Esophagus squamous epithelium (tissue), 5 donors: ENCODE measurements at places on chromosomes 1 and 21.

DNA sequence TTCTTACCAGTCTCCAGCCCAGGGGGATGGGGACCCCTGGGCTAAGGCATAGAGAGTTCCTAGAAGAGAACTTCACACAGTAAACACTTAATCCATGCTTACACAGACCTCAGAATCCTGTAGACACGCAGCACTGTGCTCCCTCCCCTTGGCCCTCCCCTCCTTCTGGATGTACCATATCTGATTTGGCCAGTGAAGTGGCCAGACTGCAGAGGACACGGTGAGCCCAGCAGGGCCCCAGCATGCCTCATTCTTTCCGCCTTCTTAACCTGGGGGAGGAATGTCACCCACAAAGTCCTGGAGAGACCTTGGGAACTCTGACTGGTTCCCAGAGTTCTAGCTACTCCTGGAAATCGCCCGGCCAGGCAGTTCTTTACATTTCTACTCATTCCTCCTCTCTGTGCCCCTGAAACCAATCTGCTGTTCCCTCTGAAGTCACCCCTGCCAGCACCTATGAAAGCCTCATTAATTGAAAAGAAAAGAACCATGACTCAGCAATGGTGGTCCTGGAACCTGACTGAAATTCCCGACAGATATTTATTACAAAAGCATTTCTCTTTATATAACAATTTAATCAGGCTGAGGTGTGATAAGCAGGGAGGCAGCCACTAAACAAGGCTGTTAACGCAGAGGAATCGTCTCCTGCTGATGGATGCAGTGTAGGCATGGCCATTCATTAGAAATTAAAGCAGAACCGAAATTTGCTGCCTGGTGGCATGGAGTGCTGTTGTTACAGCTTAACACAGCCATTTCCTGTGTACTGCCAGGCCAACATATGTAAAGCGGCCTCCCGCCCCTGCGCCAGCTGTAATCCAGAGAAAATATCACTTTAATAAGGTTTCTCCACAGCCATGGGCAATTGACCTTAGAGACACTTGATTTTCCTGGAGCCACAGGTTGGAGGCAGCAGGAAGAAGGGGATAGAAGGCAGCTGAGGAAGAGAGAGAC is 74.6 kb upstream of the KCND3 start:
- no peak for DNase-seq

GRCh38 chr1:36536727-36537126 is 54.0 kb upstream of the CSF3R start:
- DNase-seq, result no peak

DNA sequence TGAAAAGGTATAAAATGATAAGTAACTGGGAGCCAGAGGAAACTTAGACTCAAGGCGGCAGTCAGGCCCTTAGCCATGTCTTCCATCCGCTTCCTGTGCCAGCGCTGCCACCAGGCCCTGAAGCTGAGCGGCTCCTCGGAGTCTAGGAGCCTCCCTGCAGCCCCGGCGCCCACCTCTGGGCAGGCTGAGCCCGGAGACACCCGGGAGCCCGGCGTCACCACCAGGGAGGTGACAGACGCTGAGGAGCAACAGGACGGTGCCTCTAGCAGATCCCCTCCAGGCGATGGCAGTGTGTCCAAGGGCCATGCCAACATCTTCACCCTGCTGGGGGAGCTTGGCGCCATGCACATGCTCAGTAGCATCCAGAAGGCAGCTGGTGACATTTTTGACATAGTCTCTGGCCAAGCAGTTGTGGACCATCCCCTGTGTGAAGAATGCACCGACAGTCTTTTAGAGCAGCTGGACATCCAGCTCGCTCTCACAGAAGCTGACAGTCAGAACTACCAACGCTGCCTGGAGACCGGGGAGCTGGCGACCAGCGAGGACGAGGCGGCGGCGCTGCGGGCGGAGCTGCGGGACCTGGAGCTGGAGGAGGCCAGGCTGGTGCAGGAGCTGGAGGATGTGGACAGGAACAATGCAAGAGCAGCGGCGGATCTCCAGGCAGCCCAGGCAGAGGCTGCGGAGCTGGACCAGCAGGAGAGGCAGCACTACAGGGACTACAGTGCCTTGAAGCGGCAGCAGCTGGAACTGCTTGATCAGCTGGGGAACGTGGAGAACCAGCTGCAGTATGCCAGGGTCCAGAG is at the start of gene BECN2:
TSS of gene BECN2 (plus strand) at position 76 of the 803 bp plus-strand sequence. CDS start at position 76, 0 bp downstream.
- DNase-seq, result no peak

GRCh38 chr1:64187646-64188045 is 15.8 kb upstream of the UBE2U start:
- no peak for DNase-seq

GRCh38 chr1:225597926-225598575 is 54.9 kb downstream of the ENAH start:
- no peak for DNase-seq

DNA sequence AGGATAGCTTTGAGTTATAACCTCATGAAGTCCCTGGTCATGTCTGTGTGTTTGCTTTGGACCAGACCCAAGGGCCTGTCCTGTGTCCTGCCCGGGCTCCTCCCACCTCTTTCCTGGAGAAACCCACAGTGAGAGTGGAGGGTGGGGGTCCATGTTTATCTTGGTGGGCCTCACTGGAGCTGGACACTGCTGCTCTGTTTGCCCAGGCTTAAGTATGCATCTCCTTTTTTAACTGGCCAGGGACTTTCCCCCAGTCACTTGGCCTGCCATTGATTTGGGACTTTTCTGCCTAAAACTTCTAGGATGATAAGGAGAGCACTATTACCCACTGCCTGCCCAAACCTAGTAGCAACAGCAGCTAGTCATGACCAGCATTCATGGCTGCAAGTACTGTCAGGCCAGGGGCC is 49.8 kb downstream of the DDR2 start:
- DNase-seq, result no peak

DNA sequence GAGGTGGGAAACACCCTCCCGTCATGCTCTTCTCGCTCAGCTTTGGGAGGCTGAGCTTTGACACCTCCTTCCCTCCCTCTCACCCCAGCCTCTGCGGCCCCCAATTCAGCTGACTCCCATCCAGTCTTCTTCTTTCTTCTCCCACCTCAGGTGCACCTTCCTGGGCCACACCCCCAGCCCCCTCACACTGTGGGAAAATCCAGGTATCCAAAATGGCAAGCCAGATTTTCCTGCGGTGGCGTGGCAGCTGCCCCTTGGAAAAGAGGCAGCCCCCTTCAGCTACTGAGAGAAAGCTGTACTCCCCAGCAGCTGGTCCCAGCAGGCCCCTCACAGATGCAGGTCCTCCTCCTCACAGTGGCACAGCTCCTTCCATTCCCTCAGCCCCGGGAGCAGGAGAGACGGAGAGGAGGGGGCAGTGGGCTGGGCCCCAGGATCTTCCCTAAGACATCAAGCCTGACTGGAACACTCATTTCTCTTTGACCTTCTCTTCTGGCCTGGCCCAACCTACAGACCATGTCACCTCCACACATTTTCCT is 61.6 kb downstream of the OPTC start:
- no peak for DNase-seq

GRCh38 chr1:91730801-91731732 is 154.9 kb downstream of the TGFBR3 start:
- DNase-seq, result no peak

- DNase-seq, result no peak
Observed at GRCh38 chr1:32886004-32886827, at the start of gene HPCA. TSS of gene HPCA (plus strand) at chr1:32886491. CDS start at chr1:32888899, 2,408 bp downstream.

DNA sequence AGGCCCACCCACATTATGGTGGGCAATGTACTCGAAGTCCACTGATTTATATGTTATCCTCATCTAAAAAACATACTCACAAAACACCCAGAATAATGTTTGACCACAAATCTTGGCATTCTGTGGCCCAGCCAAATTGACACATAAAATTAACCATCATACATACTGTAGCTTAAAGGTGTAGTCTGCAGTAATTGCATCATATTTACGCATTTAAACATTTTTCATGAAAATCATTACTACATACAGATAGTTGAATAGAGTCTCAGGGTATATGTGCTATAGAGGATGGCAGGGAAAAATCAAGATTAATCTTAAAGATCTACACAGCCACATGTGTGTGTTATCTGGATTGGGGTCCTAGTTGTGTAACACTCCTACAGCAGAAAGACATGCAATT is 14.5 kb downstream of the ZNF697 start:
- DNase-seq, result no peak

DNA sequence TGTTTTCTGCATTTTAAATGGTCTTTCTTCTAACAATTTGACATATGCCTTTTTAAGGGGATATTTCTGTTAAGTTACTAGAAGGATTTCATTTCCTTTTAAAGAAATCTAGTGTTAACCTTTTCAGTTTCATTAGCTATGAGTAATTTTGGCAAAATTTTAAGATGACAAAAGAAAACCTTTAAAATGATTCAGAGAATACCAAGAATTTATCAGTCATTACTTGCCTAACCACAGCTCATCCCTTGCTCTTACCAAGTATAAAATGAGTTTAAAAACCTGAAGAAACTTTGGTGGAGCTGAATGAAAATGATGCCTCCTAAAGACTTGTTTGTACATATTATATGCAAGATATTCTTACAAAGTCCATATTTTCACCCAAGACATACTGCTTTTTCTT is 101.7 kb downstream of the NEK7 start:
- DNase-seq, result no peak

- DNase-seq, result no peak
Observed at GRCh38 chr1:117556341-117556740, 49.5 kb upstream of the TENT5C start.

DNA sequence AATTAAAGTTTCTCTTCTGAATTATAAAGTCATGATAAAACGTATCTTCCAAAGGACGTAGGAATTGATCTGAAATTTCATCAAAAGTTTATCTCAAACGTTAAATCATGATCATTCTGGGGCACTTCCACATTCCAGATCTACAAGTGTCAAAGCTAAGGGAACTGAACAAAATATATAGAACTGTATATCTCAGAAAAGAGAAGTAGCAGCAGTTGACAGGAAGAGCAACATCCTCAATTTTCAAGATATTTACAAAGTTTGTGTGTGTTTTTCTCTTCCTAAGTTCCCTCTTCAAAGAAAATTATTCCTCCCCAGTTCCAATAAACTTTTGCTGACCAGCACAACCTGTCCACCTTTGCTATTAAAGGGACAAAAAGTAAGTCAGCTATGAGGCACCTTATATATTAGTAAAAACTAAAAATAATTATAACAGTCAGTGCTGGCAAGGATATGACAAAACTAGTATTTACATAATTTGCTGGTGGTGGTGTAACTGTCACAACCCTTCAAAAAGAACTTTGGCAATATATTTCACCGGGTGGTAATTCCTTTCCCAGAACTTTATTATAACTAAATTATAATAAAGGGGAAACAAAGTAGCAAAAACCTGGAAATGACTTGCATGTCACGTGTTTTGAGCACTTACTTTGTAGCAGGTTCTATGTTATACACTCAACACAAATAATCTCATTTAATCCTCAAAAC is 38.5 kb upstream of the EYA3 start:
- no peak for DNase-seq

- no peak for DNase-seq
Observed at GRCh38 chr1:200079232-200079940, 51.9 kb downstream of the NR5A2 start.

GRCh38 chr1:147840909-147841308 is 61.7 kb upstream of the GJA8 start:
- DNase-seq, result no peak

DNA sequence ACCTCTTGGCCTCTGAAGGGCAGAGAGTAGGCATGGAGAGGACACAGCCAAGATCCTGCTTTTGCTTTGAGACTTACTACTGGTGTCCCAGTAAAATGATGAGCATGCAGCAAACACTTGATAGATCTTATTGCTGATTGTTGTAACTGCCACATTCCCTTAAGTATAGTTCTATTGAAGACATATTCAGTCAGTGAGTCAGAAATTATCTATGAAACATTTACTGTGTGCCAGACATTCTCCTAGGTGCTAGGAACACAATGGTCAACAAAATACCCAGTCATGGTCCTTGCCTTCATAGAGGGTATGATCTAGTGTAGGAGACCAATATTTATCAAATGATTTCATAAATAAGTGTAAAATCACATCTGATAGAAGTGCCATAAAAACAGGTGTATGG is 13.6 kb downstream of the STYXL2 start:
- no peak for DNase-seq

DNA sequence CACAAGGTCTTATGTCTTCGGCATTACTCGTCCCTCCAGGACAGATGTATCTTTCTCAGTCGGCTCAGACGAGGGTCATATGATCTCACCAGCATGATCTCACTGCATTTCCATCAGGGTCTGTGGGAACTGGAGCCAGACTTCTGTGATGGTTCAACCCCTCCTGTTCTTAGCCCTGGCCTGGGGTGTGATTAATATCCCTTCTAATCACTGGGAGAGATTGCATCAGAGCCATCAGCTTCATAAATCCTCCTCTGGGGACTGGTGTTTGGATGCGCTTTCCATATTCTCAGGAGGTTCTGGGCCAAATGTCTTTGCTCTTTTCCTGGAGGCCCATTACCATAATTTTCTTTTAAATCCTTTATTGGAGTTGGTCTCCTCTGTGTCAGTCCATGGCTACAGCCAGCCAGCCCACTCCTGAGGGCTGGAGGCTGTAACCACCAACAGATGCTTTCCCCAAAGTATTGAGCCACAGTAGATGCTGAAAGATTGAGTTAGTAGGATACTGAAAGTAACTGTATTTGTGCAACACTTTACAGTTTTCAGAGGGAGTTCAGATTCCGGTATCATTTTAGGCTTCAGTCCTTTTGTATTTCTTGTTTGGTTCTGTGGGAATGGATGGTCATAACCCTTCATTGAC is 20.0 kb downstream of the CACNA1E start:
- DNase-seq, result no peak

DNA sequence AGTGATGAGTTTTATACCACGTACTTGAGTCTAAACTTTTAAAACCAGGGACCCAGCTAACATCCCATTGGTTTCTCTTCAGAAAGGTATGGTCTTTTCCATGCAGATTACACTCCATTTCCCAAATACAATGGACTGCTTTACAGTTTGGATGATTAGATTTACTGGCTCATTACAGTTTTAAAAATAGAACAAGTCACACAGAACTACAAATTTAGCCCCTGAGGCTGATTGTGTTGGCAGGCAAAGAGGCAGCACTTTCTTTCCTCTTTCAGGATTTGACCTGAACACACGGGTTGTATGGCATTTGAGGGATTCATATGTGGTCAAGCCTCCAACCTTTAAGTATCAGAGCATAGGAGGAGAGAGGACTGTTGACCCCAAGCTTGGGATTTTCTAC is 21.8 kb upstream of the VTCN1 start:
- DNase-seq, result no peak

GRCh38 chr1:26359981-26360806 is 6.3 kb upstream of the CRYBG2 start:
- no peak for DNase-seq

DNA sequence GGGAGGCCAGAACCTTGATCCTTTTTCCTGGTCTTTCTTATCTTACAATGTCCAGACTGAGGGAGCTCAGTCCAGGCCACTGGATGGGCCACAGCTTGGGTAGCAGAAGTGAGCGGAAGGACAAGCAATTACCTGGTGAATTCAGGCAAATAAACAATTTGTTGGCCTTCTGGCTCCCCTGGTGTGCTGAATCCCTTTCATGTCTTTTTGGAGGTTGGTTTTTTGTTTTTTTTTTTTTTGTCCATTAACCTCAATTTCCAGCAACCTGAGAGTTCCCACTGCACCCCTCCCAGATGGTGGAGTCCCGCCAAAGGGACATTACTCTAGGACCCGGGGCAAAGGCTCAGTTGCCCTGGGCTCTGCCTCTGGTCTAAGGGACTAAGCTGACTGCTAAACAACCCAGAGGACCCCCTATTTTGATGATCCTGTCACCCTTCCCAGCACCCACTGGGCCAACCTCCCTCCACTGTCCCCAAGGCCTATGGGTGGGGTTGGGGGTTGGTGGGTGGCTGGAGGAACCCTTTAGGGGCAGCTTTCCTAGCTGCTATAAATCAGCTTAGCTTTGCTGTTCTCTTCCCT is 85.5 kb downstream of the KCND3 start:
- no peak for DNase-seq

- no peak for DNase-seq
Observed at GRCh38 chr1:162929177-162929576, 68.2 kb upstream of the CCDC190 start.
